Mucosa of gallbladder (tissue), 1 donor: ENCODE measurements at places on chromosomes 13 and 19. TPM values are rescaled to one million over a fixed set of nuclear protein-coding genes. Genes with fewer than 3 reads are reported as not detected.
A peak's percentile ranks its signal among the peaks of the same experiment; 100 is the strongest.

Gene LGI4
- total RNA-seq = 8.9 TPM

Gene ACER1
- total RNA-seq = 0.14 TPM

Gene CEACAM3
- total RNA-seq = 0.78 TPM

Gene PTGIR
- total RNA-seq = 1.7 TPM

Gene SMIM17
- total RNA-seq = 0.81 TPM

Gene MCF2L
- 91.8 TPM for total RNA-seq

Gene STK11
- total RNA-seq = 72.2 TPM

Gene TPTE2
- not detected for total RNA-seq

Gene TSPAN16
- total RNA-seq = not detected

Gene SPATA13
- total RNA-seq = 52.7 TPM

Gene ZNF428
- total RNA-seq = 54.4 TPM

- no peak for DNase-seq
Measured at GRCh38 chr19:43773725-43774102, 7.1 kb downstream of the KCNN4 start.

DNA sequence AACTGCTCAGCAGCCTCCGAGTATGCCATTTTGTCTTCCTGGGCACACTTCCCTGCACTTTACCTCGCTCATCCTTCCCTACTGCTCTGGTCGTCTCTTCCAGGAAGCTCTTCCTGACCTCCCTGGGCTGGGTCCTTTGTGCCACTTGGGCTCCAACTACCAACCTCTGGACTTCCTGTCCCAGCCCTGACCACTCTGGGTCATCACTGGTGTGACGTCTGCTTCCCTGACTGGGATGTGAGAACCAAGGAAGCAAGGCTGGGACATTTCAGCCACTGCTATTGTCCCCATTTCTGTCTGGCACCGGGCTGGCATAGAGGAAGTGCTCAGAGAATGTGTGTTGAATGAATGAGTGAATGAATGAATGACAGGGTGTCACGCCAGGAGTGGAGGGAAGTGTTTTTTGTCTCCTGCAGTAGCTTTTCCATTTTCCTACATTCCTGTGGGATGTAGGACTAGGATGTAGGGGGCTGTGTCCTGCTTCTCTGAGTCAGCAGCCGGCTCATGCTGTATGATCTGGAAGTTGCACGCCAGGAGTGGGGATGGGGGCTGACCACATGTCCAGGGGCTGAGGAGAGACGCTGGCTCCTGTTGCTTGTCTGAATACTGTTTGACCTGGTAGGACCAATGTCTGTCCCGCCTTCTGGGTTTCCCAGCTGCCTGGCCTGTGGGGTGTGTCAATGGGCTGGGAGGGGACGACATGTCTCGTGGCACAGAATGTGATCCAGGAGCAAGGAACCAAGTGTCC is 14.7 kb downstream of the NOVA2 start:
- no peak for DNase-seq

GRCh38 chr13:72737033-72737432 is 9.3 kb downstream of the BORA start:
- no peak for DNase-seq

- DNase-seq = no peak
Measured at GRCh38 chr13:98795220-98795619, 42.7 kb upstream of the SLC15A1 start.

DNA sequence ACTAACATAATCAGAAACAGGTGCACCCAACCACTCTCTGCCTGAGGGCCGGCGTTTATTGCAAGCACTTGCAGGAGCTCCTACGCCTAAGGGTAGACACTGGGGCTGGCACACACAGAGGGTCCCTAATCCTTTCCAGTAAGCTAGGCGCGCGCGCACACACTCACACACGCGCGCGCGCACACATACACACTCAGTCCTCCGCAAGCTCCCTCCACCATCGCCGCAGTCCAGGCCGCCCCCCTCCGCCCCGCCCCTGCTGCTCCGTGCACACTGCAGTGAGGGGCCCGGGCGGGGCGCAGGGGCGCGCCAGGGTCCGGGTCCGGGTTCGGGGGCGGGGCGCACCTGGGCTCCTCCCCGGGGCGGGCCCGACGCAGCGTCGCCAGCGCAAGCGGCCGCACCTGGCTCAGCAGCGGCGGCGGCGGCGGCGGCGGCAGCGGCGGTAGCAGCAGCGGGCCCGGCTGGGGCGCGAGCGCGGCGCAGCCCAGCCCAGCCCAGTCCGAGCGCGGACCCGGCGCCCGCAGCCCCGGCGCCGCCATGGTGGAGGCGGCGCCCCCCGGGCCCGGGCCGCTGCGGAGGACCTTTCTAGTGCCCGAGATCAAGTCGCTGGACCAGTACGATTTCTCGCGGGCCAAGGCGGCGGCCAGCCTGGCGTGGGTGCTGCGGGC is at the start of gene CAMSAP3:
TSS of gene CAMSAP3 (plus strand) at position 398 of the 668 bp plus-strand sequence. CDS start at position 538, 140 bp downstream.
- DNase-seq = no peak

GRCh38 chr19:42267644-42268141 is 1.4 kb upstream of the CIC start:
- DNase-seq = no peak

DNA sequence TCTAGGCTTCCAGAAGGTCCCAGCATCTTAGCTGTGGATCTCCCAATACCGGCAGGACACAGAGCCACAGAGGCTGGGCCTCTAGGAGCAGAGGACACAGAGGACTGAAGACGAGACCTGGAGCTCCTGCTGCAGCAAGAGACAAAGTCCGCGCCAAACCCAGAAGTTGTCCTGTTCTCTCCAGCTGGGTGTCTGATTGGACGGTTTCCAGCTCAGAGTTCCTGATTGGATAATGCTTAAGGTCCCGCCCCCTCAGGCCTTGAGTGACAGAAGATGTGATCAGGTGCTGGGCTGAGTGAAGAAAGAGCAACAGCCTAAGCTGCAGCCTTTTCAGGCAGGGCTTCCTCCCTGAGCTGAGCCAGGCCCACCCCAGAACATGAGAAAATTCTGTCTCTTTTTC is 59.9 kb upstream of the ZNF85 start:
- no peak for DNase-seq

DNA sequence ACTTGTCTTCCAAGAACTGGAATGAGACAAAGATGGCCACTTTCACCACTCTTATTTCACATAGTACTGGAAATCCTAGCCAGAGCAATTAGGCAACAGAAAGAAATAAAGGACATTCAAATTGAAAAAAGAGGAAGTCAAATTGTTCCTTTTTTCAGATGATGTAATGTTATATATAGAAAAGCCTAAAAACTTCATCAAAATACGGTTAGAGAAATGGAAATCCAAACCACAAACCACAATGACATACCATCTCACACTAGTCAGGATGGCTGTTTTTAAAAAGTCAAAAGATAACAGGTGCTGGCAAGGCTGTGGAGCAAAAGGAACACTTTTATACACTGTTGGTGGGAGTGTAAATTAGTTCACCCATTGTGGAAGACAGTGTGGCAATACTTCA is 113.3 kb upstream of the SPRY2 start:
- no peak for DNase-seq

- DNase-seq = peak; percentile 38
Measured at GRCh38 chr19:58562122-58563033, 4.0 kb upstream of the UBE2M start.

- no peak for DNase-seq
Measured at GRCh38 chr13:29845440-29846056, 4.9 kb downstream of the UBL3 start.

- DNase-seq = no peak
Measured at GRCh38 chr19:40091205-40092129, 724 bp upstream of the ZNF780A start.

- no peak for DNase-seq
Measured at GRCh38 chr13:106617561-106617960, 49.6 kb upstream of the ARGLU1 start.

DNA sequence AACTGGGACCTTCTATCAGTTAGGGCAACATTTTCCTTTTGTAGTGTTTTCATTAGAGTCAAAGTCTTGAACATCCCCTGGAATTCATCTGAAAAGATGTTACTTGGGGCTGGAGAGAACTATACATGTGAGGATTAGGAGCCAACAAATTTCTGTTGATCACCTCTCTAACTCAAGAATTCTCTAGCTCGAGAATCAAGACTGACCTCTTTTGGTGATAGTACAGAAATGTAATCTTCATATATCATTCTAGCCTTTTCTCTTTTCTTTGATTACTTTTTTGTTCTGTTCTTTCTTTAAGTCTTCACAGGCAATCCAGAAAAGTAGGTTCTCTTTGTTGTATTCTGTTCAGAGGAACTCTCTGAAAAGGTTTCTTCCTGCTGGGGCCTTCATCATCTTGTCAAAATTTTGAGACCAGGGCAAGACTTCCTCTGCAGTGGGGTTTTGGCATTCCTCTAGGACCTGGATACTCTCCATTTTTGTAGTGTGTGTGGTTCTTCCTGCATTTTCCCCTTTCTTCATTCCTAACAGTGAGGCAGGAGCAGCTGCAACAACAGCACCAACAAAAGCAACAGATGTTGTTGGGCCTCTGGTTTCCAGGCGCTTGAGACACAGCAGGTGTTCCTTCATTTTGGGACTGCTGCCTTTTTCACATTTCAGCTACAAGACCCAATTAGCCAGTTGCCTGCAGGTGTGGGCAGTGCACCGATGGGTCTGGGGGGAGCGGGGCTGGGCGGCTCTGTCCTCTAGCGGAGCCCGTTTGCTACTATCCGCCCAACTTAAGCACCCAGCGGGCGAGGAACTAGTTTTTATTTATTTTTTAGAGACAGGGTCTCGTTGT is 26.2 kb downstream of the ELF1 start:
- no peak for DNase-seq

DNA sequence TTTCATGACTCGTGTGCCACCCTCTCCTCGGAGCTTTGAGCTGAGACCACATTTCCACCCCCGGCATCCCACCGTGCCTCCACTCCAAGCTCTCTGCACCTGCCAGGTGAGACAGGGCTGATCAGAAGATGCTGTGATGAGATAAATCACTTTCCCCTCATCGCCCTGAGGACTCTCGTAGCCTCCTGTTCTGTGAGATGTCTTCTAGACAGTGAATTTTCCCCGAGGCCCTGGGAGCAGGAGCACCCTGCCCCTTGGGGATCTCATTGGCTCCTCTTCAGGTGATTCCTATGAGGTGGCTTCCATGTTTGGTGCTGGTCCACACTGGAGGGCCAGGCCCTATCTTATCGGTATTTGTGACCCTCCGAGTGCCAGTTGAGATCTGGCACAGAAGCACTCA is 154.0 kb upstream of the TSHZ3 start:
- DNase-seq = no peak

- no peak for DNase-seq
Measured at GRCh38 chr13:26310003-26310402, 56.1 kb downstream of the CDK8 start.

- no peak for DNase-seq
Measured at GRCh38 chr19:45939792-45940514, 25.4 kb upstream of the NANOS2 start.

DNA sequence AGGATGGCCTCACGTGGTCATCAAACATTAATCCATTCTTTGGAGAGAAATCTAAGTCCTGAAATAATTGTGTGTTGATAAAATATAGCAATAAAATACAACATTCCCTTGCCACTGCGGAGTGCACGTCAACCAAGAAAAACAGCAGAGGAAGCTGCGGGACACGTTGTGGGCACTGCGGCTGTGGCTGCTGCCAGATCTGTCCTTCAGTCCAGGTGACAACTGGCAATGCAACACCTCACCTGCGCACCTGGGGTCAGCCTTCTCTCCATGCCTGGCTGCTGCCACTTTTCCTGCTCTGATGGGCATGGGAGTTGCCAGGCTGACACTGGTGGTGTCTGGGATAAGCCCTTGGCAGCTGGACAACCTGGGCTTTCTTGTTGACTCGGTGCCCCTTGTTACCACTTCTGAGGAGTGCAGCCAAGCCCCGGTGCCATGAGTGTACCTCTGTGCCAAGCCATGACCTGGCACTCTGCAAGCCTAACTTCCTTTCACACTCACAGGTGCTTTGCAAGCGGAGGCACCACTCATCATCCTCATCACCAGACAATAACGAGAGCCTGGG is 251.6 kb upstream of the TSHZ3 start:
- no peak for DNase-seq

DNA sequence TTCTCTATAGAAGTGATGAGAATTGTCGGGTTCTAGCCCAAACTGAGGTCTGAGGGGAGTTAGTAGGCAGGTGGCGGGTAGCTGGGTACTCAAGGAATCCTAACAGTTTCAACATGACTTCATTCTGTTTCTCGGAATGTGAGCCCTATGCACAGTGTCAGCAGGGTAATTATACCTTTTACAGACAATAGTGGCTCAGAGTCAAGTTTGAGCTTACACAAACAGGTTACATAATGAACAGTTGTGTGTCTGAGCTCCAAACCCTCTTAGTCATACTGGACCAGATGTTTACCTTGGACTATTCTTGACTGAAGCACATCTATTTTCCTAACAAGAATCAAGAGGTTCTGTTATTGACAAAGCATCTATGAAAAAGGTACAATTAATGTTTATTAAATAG is 1066.7 kb upstream of the PCDH20 start:
- no peak for DNase-seq

DNA sequence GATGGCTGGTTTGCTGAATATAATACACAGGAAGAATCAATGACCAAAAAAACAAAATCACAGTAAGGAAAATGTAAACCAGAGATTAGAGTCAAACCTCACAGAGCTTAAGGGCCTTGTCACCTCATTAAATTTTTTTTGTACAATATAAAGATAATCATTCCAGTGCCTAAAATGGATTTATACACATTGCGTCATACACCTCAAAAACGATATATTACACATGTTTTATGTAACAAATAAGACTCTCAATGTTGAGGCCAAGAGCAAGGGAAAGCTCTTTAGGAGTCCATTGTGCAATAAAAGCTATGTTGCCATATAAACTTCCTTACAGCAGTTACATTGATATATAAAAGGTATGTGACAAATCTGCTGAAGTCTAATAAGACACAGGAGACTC is 856.7 kb upstream of the SLITRK1 start:
- no peak for DNase-seq

GRCh38 chr13:37090912-37091311 is 14.6 kb downstream of the CSNK1A1L start:
- no peak for DNase-seq

DNA sequence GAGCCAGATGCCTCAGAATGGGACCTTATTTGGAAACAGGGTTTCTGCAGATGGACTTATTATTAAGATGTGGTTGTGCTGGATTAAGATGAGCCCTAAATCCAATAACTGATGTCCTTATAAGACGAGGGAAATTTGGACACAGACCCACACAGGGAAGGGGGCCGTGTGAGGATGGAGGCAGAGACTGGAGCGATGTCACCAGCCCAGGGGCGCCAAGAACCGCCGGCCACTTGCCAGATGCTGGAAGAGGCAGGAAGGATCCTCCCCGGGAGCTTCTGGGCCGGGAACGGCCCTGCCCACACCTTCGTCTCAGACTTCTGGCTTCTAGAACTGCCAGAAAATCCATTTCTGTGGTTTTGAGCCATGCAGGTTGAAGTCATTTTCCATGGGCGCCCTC is 26.6 kb downstream of the GNG7 start:
- DNase-seq = no peak
